Heart right ventricle (tissue), 16 donors: ENCODE measurements at places on chromosomes 11 and 22. TPM values are rescaled to one million over a fixed set of nuclear protein-coding genes. Genes with fewer than 3 reads are reported as not detected.

GRCh38 chr11:75598264-75598663, 36.2 kb downstream of the SERPINH1 start:
- H3K27me3 ChIP-seq = no peaks in the 10 kb centered on the region
- H3K36me3 ChIP-seq = no peaks in the 10 kb centered on the region
- H3K4me1 ChIP-seq = no peaks in the 10 kb centered on the region
- H3K4me3 ChIP-seq = no peak overlapping the region

GRCh38 chr11:2213384-2213842, 41.8 kb upstream of the TH start:
- no peaks in the 10 kb centered on the region for H3K36me3 ChIP-seq
- no peak overlapping the region for H3K27ac ChIP-seq
- DNase-seq = no peak

GRCh38 chr11:10973416-10973815, 115.6 kb upstream of the ZBED5 start:
- DNase-seq = no peak
- H3K27me3 ChIP-seq = no peaks in the 10 kb centered on the region
- no peaks in the 10 kb centered on the region for H3K36me3 ChIP-seq
- H3K4me1 ChIP-seq = no peaks in the 10 kb centered on the region

GRCh38 chr11:117511931-117512539, 184.4 kb downstream of the CEP164 start:
- H3K27ac ChIP-seq = no peak overlapping the region
- no peaks in the 10 kb centered on the region for H3K36me3 ChIP-seq
- no peak for DNase-seq
- no peak overlapping the region for H3K4me3 ChIP-seq

GRCh38 chr11:34449013-34449412, 10.3 kb downstream of the CAT start:
- DNase-seq = no peak
- peaks cover 3% of the 10 kb centered on the region for H3K4me1 ChIP-seq
- no peak overlapping the region for H3K27ac ChIP-seq
- no peaks in the 10 kb centered on the region for H3K27me3 ChIP-seq
- H3K36me3 ChIP-seq = peaks cover 51% of the 10 kb centered on the region

GRCh38 chr11:1943977-1944376, 3.2 kb upstream of the MRPL23 start:
- DNase-seq = no peak
- H3K27me3 ChIP-seq = no peaks in the 10 kb centered on the region
- no peaks in the 10 kb centered on the region for H3K36me3 ChIP-seq
- H3K4me1 ChIP-seq = peaks cover 4% of the 10 kb centered on the region
- H3K4me3 ChIP-seq = no peak overlapping the region
- H3K27ac ChIP-seq = peak overlapping the region; percentile 18

DNA sequence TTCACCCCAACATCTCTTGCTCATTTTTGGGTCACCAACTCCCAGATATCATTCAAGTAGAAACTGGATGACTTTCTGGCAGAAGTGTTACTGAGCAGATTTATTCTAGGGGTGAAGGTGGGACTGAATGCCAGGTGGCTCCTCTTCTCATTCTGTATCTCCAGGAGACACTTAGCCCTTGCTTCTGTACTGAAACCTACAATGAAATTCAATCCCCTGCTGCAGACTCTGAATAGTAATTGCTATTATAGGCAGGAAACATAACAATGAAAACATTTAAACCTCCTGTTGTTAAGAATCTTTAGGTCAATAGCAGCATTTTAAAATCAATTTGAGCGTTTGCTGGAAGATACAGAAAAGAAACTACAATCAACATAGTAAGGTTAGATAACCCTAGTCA, 879.4 kb upstream of the TENM4 start:
- no peaks in the 10 kb centered on the region for H3K27me3 ChIP-seq
- H3K4me1 ChIP-seq = no peaks in the 10 kb centered on the region
- H3K36me3 ChIP-seq = no peaks in the 10 kb centered on the region
- no peak for DNase-seq
- H3K4me3 ChIP-seq = no peak overlapping the region

DNA sequence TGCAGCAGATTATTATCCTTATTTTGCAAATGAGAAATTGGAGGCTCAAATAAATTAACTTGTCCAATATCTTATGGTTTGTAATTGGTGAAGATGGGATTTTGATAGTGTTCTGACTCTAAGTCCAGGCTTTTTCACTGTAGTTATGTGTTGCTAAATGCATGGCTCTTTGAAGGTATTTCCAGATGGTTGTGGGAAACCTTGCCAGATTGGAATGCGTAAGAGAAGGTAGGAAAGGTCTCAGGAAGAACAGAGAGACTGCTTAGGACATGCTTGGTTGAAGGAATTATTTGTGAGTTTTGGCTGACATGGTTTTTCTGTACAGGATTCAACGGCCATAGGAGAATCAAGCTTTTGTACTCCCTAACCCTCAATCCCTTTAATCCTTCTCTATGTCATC, 108.6 kb downstream of the STIM1 start:
- DNase-seq = no peak
- no peaks in the 10 kb centered on the region for H3K36me3 ChIP-seq
- peaks cover 27% of the 10 kb centered on the region for H3K4me1 ChIP-seq
- H3K4me3 ChIP-seq = no peak overlapping the region
- H3K27ac ChIP-seq = no peak overlapping the region
- H3K27me3 ChIP-seq = no peaks in the 10 kb centered on the region

- H3K4me3 ChIP-seq = no peak overlapping the region
- H3K4me1 ChIP-seq = no peaks in the 10 kb centered on the region
- H3K27me3 ChIP-seq = no peaks in the 10 kb centered on the region
- DNase-seq = no peak
- no peaks in the 10 kb centered on the region for H3K36me3 ChIP-seq
Measured at GRCh38 chr11:34644669-34645406, 23.9 kb downstream of the EHF start.

GRCh38 chr11:80009081-80009480, 568.3 kb upstream of the TENM4 start:
- H3K27ac ChIP-seq = no peak overlapping the region
- DNase-seq = no peak
- no peaks in the 10 kb centered on the region for H3K27me3 ChIP-seq
- no peaks in the 10 kb centered on the region for H3K4me1 ChIP-seq
- H3K36me3 ChIP-seq = no peaks in the 10 kb centered on the region
- no peak overlapping the region for H3K4me3 ChIP-seq

GRCh38 chr11:134476435-134477021, 64.5 kb upstream of the B3GAT1 start:
- H3K4me1 ChIP-seq = no peaks in the 10 kb centered on the region
- H3K36me3 ChIP-seq = no peaks in the 10 kb centered on the region
- no peak overlapping the region for H3K4me3 ChIP-seq

DNA sequence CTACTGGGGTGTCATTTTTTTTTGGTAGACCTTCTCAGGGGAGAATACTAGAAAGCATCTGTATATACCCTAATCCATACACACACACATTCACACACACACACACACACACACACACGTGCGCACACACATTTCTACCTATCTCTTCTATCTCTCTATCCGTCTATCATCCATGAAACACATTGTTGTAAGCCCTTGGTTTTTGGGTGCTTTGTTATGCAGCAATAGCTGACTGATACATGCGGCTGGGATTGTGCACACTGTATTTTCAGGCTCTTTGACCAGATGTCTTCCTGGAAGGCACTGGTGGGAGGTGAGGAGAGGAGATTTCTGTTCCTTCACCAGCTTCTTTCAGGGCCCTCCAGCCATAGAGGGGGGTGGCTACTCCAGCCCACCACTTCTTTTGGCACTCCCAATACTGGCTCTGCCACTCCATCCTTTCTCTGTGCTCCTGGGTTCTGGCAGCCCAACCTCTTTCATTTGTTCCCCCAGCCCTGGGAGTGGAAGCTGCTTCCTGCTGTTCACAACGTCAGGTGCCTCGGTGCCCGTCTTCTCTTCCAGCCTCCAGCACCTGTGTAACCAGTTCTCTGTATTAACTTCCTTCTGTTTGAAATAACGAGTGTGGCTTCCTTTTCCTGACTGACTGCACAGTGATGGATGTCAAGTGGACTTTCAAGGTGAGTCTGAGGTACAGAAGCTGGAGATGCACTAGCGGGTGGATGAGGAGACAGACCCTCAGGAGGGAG, 12.4 kb upstream of the MUC2 start:
- no peak overlapping the region for H3K4me3 ChIP-seq
- peaks cover 8% of the 10 kb centered on the region for H3K27me3 ChIP-seq
- no peaks in the 10 kb centered on the region for H3K36me3 ChIP-seq
- no peak overlapping the region for H3K27ac ChIP-seq

- peaks cover 6% of the 10 kb centered on the region for H3K4me1 ChIP-seq
- peak; percentile 44 for DNase-seq
- no peaks in the 10 kb centered on the region for H3K27me3 ChIP-seq
- peak overlapping the region; percentile 78 for H3K4me3 ChIP-seq
- peak overlapping the region; percentile 97 for H3K27ac ChIP-seq
Measured at GRCh38 chr22:46336119-46337078, 885 bp downstream of the TRMU start.

DNA sequence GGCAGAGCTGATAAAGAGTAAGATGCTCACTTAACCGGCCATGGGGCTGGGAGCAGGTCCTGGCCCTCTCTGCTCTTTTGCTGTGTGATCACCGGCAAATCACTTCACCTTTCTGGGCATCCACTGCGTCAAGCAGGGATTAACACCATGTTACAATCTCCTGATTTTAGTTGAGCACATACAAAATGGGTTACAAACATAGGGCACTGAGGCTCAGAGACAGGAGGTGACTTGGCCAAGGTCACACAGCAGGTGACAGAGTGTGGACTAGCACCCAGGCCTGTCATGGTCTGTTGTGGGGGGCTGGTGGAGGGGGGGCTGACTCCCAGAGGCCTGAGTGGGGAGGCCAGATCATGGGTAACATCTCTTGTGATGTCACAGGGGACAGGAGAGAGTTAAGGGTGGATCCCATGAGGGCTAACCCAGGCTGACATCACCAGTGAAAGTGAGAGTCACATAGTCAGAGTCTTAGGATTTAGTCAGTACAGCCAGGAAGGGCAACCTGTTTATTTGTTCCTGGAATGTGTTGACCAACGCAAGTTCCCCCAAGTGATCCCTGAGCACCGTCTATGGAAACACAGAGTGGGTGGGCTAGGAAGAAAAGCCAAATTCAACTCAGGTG, 27.8 kb downstream of the GDPD5 start:
- no peak overlapping the region for H3K4me3 ChIP-seq
- H3K4me1 ChIP-seq = no peaks in the 10 kb centered on the region
- DNase-seq = no peak
- H3K36me3 ChIP-seq = no peaks in the 10 kb centered on the region
- H3K27ac ChIP-seq = no peak overlapping the region
- no peaks in the 10 kb centered on the region for H3K27me3 ChIP-seq

DNA sequence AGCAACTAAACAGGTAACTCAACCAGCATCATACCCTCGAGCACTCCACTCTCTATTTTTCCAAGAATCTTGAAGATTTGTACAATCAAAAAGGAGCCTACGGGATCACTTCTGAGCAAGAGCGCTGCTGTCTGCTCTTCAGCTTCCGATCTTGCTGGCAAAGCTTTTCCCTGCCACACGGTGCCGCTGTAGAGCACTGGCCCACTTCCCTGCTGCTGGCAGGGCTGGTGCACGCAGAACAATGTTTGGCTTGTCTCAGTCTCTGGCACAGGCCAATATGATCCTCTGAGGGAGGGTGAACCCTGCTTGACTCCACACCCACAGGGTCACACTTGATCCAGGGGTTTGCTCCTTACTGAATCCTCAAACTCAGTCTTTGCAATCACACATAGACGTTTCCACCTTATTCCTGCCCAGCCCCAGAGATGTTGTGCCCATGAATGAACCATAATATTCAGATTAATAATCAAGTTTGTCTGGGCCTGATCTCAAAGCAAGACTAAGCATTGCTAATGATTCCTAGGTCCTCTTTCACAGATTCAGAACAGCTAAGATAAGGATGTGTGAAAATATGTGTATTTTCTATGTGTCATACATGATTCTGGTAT, 536.6 kb downstream of the SOX6 start:
- no peaks in the 10 kb centered on the region for H3K27me3 ChIP-seq
- H3K27ac ChIP-seq = peak overlapping the region; percentile 18
- no peak overlapping the region for H3K4me3 ChIP-seq
- H3K4me1 ChIP-seq = peaks cover 47% of the 10 kb centered on the region

- H3K27me3 ChIP-seq = peaks cover 5% of the 10 kb centered on the region
- H3K36me3 ChIP-seq = no peaks in the 10 kb centered on the region
- H3K4me3 ChIP-seq = no peak overlapping the region
- no peak for DNase-seq
Measured at GRCh38 chr11:1735271-1735670, 15.1 kb downstream of the IFITM10 start.

DNA sequence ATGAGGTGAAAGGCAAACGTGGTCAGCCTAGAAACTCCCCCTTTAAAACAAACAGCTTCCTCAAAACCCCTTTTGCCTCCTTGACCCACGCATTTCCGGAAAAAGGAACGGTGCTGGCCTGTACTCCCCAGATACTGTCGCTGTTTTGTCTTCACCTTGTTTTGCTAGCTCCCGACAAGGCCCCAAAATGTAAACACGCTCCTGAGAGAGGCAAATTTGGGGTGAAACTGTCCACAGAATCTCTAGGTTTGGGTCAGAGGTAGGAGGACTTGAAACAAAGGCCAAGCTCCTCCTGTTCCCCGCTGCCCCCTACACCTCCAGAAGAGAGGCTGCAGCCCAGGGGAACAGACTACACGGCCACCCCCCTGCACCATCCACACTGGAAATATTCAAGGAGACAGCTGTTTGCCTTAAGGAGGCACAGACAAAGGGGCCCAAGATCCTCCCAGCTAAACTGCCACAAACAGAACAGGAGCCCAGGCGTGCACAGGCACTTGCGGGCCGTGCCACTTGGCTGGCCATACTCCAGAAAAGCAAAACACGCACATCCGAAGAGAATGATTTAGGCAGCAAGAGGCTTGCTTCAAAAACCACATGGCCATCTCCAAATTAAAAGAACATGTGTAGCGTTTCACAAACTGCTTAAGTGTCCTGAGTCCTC, 160.5 kb upstream of the GRK3 start:
- no peak for DNase-seq
- peak overlapping the region; percentile 92 for H3K27ac ChIP-seq
- peaks cover 60% of the 10 kb centered on the region for H3K4me1 ChIP-seq

- H3K27ac ChIP-seq = no peak overlapping the region
- H3K4me1 ChIP-seq = no peaks in the 10 kb centered on the region
- no peak overlapping the region for H3K4me3 ChIP-seq
- no peak for DNase-seq
Measured at GRCh38 chr22:37148031-37148651, 1.6 kb downstream of the IL2RB start.

DNA sequence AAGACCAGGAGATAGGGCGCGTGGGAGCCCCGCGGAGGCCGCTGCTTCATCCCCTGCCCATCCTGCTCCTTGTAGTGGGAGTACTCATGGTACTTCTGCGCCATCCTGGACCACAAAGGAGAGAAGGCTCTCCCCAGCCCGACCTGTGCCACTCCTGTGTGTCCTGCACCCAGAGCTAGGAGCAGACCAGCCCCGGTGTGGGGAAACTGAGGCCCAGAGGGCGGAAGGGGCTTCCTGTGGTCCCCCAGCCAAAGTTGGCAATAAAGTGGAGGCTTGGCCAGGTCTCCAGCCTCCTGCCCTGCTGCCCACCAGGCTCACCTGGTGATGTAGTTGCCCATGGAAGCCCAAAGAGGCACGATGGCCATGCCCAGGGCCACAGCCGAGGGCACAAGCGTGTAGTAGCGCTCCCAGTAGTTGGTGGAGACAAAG, 4.7 kb downstream of the UNC93B1 start:
- no peak overlapping the region for H3K4me3 ChIP-seq
- no peaks in the 10 kb centered on the region for H3K36me3 ChIP-seq
- no peak for DNase-seq
- no peak overlapping the region for H3K27ac ChIP-seq
- no peaks in the 10 kb centered on the region for H3K27me3 ChIP-seq
- H3K4me1 ChIP-seq = peaks cover 16% of the 10 kb centered on the region

The PLEKHB1 gene
- polyA plus RNA-seq = 11.8 TPM

The RAB38 gene
- 1.6 TPM for polyA plus RNA-seq

The SNX32 gene
- polyA plus RNA-seq = 0.58 TPM

The CABP7 gene
- polyA plus RNA-seq = 0.07 TPM

The HTR3B gene
- polyA plus RNA-seq = not detected

The OR5T1 gene
- polyA plus RNA-seq = not detected

The STIM1 gene
- polyA plus RNA-seq = 37.6 TPM

The IGSF9B gene
- 37.2 TPM for polyA plus RNA-seq

The TYMP gene
- polyA plus RNA-seq = 65.3 TPM

The HSPB2 gene
- polyA plus RNA-seq = 37.7 TPM
